NCI-H1092 treated with DMSO at 0.1 percent for 48 hours (cell line): ENCODE measurements at places on chromosomes 3 and 15.

DNA sequence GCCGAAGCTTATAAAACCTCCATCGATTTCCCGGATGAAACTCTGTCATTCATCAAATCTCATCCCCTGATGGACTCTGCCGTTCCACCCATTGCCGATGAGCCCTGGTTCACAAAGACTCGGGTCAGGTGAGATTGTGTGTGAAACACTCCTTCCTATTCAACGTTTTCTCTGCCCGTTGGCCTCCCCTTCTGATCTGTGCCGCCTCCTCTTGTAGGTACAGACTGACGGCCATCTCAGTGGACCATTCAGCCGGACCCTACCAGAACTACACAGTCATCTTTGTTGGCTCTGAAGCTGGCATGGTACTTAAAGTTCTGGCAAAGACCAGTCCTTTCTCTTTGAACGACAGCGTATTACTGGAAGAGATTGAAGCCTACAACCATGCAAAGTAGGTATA is 47.4 kb downstream of the SEMA6D start:
- no peak for DNase-seq

DNA sequence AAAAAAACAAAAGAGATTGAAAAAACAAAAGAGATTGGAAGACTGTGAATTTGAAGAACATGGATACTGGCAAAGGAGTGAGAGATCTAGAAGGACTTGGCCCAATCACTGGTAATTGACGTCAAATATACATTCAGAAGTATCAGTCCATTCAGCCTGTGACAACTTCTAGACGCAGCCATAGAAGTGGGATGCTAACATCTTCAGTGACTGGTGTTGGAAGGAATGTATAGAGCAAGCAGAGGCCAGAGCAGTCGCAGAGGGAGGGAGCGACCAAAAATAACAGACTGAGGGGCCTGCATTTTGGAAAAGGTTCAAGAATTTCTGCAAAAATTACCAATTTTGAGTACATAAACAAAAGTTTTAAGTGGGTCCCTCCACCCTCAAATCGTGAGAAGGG is 473.3 kb downstream of the CADM2 start:
- DNase-seq: no peak

DNA sequence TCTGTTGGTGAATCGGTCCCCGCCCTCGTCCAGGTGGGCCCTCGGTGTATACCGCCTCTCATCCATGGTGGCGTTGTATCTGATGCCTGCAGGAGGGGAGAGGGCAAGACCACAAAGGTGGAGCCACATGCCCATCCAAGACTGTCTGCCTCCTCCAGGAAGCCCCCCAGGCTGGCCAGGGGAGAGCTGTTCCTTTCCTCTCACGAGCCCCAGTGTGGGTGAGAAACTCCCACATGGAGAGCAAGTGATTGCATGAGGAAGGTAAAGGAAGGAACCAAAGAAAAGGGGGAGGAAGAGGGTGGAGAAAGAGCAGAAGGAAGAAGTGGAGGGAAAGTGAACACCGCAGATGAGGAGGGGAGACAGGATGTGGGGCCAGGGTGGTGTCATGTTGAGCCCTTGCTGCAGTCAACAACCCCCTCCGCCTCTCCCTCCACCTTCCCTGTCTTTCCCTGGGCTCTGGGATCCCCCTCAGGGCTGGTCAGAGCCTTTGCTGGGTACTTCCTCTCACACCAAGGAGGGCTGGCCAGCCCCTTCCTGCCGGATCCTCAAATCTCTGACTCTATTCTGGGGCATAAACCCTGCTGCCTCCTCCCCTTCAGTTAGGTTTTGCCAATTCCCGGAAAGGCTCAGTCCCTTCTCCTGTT is 49.3 kb downstream of the FEM1B start:
- no peak for DNase-seq

- no peak for DNase-seq
Observed at GRCh38 chr3:160793722-160794252, 37.8 kb downstream of the PPM1L start.
